ENCODE measurements at places on chromosomes 7 and 10. TPM values are rescaled to one million over a fixed set of nuclear protein-coding genes. Genes with fewer than 3 reads are reported as not detected.

ZWINT gene
- total RNA-seq: 14.1 TPM

GNG11 gene
- total RNA-seq: 6.5 TPM

MYPN gene
- not detected for total RNA-seq

ZNF107 gene
- total RNA-seq: 15.2 TPM

LAMB1 gene
- total RNA-seq: 41.3 TPM

CCDC172 gene
- total RNA-seq: not detected

UTF1 gene
- total RNA-seq: not detected

AFAP1L2 gene
- total RNA-seq: 18.7 TPM

CLRN3 gene
- total RNA-seq: not detected

GPER1 gene
- 3.0 TPM for total RNA-seq

SPDYE9 gene
- total RNA-seq: not detected

GPR37 gene
- total RNA-seq: 10.8 TPM

AEBP1 gene
- 9.7 TPM for total RNA-seq

MYL7 gene
- not detected for total RNA-seq

CPXM2 gene
- 4.8 TPM for total RNA-seq

Data from diencephalon (tissue), 1 donor.